ENCODE measurements at places on chromosomes 11 and 22.
A peak's percentile ranks its signal among the peaks of the same experiment; 100 is the strongest.

DNA sequence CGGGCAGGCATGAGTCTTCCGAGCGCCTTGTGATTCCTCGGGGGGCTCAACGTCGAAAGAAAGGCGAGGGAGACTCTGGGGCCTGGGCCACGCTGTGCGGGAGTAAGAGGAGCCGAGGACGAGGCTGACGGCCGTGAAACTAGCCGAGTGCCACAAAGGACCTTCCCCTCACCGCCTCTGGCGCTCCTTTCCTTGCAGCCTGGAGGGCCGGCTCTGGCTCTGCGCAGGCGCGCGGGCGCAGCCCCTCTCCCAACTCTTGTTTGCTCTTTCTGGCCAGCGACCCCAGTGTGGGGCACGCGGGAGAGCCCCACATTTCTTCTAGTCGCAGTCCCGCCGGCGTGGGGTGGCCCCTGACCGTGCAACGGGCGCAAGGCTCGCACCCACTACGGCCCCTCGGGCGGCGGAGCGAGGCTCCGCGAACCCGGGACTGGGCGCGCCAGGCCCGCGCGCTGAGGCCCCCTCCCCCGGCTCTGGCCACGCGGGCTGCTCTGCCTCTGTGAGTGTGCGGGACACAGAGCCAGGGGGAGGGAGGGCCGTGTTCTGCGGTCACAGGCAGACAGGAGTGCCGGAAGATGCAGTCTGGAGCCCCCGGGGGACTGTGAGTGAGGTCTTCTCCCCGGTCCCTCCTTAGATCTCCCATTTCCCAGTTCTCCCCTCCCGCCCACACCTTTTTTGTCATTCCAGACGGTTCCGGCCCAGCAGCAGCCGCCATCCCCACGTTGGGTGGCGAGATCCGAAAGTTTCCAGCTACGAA lies 1.0 kb upstream of the TOB2 start:
- peak; percentile 43 for DNase-seq

DNA sequence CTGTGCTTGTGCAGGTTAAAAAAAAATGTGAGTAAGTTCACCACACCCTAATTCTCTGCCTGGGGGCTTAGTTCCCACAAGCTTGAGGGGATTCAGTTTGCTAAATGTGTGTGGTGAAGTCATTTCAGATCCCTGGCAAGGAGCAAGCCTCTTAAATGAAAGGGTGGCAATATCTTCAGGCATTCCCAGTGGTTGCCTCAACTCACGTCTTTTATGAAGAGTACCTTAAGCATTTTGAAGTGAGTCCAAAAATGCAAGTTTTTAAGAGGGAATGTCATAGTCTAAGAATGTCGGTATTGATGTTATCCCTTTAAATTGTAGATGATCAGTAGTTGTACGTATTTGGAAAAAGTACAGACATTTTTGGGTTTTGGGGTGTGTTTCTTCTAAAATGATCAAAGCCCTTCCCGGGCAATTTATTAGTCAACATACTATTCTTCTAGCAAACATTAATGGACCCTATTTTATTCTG lies 4.9 kb downstream of the TCP11L1 start:
- DNase-seq = no peak

DNA sequence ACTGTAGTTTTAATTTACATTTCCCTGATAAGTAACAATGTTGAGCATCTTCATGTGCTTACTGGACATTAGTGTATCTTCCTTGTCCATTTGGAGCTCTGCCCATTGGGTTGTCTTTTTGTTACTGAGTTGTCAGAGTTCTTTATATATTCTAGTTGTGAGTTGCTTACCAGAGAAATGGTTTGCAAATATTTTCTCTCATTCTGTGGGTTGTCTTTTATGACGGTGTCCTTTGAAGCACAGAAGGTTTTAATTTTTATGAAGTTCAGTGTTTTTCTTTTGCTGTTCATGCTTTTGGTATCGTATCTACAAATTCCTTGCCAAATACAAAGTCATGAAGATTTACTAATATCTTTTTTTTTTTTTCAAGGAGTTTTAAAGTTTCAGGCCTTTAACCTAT lies 42.4 kb downstream of the ZBTB44 start:
- no peak for DNase-seq

- DNase-seq = no peak
Measured at GRCh38 chr11:23961503-23962338, 535.1 kb upstream of the LUZP2 start.

DNA sequence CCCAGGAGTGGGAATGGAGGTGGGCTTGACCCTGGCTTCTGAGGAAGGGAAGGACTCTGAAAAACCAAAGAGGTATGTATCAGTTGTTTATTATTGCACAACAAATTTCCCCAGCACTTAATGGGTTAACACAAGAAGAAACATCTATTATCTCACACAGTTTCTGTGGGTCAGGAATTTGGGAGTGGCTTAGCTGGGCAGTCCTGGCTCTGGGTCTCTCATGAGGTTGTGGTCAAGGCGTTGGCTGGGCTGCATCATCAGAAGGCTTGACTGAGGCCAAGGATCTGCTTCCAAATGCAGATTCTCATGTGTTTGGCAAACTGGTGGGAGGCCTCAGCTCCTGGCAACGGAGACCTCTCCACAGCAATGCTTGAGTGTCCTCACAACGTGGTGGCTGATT lies 17.5 kb upstream of the SMIM38 start:
- no peak for DNase-seq

GRCh38 chr11:127275774-127276173 lies 275.2 kb upstream of the KIRREL3 start:
- no peak for DNase-seq

DNA sequence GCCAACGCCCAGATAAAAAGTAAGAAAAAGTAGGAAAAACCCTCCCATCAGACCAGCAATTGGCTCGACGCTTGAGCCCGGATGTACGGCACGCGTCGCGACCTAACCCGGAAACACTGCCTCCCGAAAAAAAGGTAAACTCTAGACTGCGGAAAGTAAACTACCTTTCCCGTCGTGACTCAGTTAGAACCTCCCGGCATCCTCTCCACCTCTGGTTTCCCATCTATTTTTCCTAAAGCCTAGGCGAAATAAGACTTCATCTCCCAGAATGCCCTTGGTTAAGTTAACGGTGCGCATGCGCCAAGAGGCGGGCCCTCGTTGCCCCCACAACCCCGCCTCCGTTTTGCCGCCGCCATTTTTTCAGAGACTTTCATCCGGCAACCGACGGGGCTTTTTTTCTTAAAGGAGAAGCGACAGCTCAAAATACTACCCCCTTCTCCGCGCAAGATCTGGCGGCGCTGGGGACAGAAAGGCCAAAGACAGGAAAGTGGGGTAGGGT lies 678 bp upstream of the ZFP91 start:
- DNase-seq = peak; percentile 92

- DNase-seq = no peak
Measured at GRCh38 chr11:76836613-76837291, 24.0 kb upstream of the ACER3 start.

DNA sequence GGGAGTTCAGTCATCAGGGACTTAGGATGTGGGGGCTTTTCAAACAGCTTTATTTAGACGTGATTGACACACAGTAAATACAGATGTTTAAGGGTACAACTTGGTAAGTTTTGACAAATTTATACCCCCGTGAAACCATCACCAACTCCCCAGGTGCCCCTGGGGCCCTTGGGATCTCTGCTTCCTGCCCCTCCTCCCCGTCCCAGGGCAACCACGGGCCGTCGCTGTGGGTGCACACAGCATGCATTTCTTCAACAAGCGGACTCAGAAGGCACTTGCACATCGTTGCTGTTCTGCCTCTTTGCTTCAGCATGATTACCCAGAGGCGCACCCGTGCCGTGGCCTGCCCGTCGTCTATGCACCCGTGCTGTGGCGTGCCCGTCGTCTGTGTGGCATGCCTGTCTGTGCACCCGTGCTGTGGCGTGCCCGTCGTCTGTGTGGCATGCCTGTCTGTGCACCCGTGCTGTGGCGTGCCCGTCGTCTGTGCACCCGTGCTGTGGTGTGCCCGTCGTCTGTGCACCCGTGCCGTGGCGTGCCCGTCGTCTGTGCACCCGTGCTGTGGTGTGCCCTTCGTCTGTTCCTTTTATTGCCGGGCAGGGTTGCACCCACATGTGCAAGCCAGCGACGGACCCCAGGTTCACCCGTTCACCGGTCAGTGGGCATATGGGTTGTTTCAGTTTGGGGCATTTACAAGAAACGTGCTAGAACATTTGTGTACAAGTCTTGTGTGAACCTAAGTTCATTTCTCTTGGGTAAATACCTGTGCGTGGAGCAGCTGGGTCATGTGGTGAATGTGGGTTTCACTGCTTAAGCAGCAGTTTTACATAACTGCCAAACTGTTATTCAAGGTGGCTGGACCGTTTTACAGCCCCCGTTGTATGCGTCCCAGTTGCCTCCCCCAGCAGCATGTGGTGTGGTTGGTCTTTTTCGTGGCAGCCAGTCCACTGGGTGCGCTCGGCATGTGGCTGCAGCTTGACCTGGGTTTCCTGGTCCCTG lies 8.3 kb downstream of the CD81 start:
- no peak for DNase-seq

DNA sequence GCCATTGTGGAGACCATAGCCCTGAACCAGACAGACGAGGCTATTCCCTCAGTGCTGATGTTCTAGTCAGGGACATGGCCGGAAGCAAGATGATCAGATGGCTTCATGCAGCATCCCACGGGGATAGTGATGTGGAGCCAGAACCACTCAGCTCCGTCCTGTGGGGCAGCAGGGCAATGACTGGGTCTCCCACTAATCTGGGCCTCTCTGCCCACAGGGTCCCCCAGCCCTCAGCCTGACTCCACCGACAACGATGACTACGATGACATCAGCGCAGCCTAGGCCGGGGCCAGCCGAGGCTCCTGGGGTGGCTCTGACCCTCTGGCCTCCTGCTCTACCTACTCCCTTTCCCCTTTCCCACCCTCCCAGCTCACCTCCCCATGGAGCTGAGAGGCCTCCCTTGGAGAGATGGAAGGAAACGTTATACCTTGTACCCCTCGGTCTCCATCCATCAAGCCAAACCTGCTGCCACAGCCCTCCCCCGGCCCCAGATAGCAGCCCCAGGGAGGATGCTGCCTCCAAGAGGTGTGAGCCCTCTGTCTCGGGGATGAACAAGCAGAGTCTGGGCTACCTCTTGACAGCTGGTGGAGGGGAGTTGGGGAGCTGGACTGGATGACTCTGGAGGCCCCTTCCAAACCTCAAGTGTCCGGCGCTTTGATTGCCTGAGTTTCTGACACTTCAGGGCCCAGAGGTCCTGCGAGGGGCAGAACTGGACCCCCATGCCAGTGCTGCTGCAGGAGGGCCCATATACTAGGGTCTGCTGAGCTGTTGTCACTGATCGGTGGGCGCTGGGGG lies 47.8 kb downstream of the CD6 start:
- DNase-seq = no peak

- DNase-seq = no peak
Measured at GRCh38 chr11:35293699-35294098, 125.7 kb downstream of the SLC1A2 start.

DNA sequence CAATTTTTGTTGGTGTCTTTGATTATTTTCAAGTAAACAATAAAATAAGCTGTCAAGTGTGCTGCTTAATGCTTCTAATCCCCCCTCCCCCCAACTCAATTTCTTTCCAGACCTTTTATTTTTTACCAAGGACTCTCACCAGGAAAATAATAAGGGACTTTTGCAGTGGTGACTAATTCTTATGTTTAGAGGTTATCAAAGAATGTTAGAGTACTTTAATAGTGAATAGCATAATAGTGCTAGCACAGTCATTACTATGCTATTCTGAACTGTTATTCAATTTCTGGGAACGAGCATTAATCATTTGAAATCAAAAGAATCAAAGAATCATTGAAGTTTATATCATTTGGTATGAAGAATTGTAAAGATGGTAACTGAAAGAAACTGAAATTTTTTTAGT lies 251.4 kb downstream of the DDX10 start:
- DNase-seq = no peak

DNA sequence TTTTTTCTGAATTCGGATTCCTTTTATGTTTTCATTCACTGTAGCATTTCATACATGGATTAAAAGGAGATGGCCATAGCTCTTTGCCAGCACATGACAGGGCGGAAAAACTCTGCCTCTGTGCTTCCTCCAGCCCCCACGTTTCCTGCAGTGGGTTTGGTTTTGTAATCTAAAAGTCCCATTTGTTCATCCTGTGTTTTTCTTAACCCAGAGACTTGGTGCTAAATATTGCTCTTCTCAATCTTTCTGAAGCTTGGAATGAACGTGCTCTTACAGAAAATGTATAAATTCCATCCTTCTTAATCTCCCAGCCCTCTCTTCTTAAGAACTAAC lies 89.9 kb downstream of the PPP6R3 start:
- no peak for DNase-seq

DNA sequence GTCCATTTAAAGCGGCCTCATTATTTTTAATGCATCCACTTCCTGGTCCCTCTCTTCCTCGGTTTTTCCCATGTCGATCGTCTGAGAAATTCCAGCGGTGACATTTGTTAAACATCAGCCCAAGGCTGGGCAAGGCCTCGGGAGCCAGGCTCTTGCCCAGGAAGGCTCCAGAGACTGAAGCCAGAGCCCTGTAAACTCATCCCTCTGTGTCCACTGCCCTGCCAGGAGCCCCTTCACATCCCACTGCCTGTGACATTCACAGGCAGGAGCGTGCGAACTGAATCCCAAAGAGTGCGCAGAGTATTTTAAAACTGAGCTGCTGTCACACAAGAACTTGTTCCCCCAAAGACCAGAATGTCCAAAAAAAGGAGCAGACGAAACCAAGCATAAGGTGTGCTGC lies 56.5 kb upstream of the ANO1 start:
- DNase-seq = no peak

DNA sequence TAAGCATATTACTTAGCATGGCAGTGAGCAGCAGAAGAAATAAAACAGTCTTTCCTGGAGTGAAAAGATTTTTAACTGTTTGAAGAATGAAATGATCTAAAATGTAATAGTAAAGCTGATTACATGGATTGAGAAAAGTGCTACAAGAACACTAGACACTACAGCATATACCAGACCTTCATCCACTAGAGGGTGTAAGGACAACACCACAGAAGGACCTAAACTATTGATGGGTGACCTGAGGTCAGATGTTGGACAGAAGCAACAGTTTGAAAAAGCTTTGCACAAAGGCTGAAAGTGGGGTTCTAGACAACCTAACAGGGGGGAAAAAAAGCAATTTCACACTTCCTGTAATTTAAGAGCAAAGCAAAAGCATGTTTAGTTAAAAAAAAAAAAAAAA lies 97.7 kb downstream of the RBFOX2 start:
- no peak for DNase-seq

- DNase-seq = no peak
Measured at GRCh38 chr22:26127556-26127955, 41.7 kb upstream of the SEZ6L start.

DNA sequence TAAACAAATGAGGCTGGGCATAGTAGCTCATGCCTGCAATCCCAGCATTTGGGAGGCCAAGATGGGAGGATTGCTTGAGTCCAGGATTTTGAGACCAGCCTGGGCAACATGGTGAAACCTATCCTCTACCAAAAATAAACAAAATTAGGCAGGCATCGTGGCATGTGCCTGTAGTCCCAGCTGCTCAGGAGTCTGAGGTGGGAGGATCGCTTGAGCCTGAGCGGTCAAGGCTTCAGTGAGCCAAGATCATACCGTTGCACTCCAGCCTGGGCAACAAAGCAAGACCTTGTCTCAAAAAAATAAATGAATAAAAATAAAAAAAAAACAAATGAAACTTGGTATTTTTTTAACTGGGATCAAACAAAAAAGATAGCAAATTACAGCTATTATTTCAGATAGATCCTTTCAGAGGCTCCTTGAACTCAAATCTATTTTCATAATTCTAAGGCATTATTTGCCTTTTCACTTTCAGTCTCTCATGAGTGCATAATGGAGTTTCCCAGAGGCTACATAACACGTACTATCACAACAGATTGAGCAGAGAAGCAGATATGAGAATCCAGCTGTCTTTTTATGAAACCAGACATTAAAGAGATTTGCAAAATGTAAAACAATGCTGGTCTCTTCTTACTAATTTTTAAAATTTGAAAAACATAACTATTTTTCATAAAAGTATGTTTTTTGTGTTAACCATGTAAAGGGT lies 23.1 kb downstream of the DDIAS start:
- no peak for DNase-seq
